ENCODE measurements at places on chromosomes 6 and 20. TPM values are rescaled to one million over a fixed set of nuclear protein-coding genes. Genes with fewer than 3 reads are reported as not detected.

The RXRB gene
- total RNA-seq: 23.6 TPM

The THEMIS gene
- total RNA-seq: not detected

The PPP1R16B gene
- 144 TPM for total RNA-seq

The BMP2 gene
- 16.1 TPM for total RNA-seq

The STMND1 gene
- not detected for total RNA-seq

The ZKSCAN4 gene
- total RNA-seq: 5.7 TPM

The PLEKHG1 gene
- total RNA-seq: 38.9 TPM

The PGC gene
- not detected for total RNA-seq

The MCHR2 gene
- not detected for total RNA-seq

The ADAM33 gene
- 0.07 TPM for total RNA-seq

The FOXF2 gene
- not detected for total RNA-seq

The LHFPL5 gene
- not detected for total RNA-seq

GRCh38 chr20:23152902-23153301, 66.8 kb upstream of the CD93 start:
- no peak for DNase-seq

DNA sequence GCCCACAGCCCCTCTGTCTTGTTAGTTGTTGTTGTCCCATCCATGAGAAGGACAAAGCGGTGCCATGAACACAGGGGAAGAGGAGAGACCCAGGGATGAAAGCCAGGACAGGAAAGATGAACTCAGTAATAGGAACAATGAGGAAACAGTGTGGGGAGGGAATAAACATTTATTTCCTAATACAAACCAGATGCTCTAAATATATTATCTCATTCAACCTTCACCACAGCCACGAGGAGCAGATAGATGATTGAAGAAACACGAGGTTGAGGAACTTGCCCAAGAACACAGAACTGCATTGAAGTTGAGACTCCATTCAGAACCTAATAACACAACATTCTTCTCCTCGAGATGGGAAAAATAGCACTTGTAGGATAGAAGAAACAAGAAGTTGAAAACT, 53.0 kb upstream of the AIG1 start:
- DNase-seq: no peak

- no peak for DNase-seq
Observed at GRCh38 chr6:99645986-99646385, 39.4 kb downstream of the PRDM13 start.

DNA sequence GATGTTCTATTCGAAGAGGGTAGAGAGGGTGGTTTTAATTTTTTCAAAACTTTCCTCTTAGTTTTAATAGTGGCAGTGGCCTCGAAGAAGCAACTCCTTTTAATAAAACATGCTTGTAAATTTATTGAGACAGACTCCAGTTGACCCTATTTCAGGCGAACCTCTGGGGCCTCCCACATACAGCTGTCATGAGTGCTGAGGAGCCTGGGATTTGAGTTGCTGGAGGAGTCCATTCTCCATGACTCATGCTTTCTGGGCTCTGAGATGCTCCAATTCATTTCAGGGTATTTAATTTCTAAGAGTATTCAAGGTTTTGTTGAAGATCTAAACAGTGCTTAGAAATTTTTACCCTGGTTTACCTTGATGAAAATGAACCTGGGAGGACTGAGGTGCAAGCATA, 580.4 kb downstream of the CBLN4 start:
- DNase-seq: no peak

DNA sequence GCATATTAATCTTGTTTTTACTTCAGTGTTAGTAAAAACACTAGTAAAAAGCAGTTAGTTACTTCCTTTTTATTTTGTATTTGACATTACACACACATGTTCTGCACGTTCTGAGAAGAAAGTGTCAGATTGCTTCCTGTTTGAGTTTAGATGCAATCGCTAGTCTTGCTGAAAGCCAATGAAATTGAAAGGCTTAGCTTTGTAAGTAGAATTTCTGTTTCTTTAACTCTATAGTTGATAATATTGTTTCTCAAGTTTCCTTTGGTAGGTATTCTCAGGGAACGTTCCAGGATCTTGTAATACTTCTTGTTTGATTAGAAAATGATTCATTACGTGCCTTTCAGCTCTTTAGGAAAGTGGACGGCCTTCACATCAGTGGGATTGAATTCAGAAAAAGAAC, 55.0 kb downstream of the CDKAL1 start:
- peak; percentile 5 for DNase-seq

GRCh38 chr6:54655162-54655561, 191.4 kb upstream of the FAM83B start:
- no peak for DNase-seq

- DNase-seq: no peak
Observed at GRCh38 chr6:91299544-91300491, 712.9 kb upstream of the MAP3K7 start.

DNA sequence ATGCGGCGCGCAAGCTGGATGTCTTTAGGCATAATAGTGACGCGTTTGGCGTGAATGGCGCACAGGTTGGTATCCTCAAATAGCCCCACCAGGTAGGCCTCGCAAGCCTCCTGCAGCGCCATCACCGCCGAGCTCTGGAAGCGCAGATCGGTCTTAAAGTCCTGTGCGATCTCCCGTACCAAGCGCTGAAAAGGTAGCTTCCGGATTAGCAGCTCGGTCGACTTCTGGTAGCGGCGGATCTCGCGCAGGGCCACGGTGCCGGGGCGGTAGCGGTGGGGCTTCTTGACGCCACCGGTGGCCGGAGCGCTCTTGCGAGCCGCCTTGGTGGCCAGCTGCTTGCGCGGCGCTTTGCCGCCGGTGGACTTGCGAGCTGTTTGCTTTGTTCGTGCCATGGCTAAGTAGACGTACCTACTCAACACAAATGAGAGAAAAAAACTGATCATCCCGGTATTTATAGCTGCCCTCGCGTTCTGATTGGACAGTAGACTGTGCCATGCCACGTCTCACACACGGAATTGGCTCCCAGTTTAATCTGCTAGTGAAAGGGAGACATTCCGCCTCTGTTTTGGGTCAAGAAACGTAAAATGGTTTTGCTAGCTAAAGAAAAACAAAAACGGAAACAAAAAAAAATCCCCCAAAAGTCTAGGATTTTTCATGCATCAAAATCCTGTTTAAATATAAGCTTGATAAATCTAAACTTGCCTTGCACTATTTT, 40.1 kb downstream of the OR2B2 start:
- DNase-seq: peak; percentile 87

- peak; percentile 66 for DNase-seq
Observed at GRCh38 chr6:84457276-84457675, 229.8 kb upstream of the CEP162 start.

GRCh38 chr20:54083459-54083858, 13.1 kb upstream of the BCAS1 start:
- DNase-seq: no peak

DNA sequence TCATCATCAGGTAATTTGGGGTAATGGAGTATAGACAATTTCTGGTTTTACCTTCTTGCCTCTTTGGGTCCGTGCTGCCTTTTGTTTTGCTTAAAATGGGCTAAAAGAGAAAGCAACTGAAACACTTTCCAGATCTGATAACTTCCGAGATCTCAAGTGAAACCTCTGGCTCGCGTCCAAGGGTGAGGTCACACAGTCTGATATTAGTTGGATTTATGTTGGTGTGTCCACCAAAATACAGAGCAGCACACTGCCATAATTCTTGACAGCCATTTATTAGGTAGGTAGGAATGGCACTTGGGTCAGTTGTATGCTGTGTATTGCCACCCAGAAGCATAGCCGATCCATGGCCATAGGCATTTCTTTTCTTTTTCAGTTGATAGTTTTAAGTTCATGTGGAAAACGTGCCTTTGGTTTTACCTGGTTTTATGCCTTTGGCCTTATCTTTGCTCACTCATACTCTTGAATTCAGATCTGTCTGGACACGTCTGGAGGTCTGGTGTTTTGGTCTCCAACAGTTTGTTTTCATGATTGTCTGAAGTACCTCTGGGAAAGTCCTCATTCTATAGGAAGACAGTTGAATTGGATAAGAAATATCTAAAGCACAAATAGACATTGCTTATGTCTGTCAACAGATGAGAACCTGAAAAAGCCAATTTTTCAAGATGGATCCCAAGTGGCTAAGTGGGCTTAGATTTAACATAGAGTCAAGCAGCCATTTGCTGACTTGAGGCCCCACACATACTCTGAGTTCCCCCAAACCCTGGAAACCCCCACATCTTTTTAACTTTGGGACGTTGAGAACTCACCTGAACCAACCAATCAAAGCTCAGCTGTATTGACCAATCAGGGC, 320.8 kb downstream of the SOX4 start:
- peak; percentile 77 for DNase-seq

GRCh38 chr20:4864311-4864752, 137.0 kb downstream of the SLC23A2 start:
- no peak for DNase-seq

- no peak for DNase-seq
Observed at GRCh38 chr20:38548356-38549083, 32.5 kb upstream of the ADIG start.

GRCh38 chr6:83038246-83038645, 27.4 kb downstream of the UBE3D start:
- no peak for DNase-seq

DNA sequence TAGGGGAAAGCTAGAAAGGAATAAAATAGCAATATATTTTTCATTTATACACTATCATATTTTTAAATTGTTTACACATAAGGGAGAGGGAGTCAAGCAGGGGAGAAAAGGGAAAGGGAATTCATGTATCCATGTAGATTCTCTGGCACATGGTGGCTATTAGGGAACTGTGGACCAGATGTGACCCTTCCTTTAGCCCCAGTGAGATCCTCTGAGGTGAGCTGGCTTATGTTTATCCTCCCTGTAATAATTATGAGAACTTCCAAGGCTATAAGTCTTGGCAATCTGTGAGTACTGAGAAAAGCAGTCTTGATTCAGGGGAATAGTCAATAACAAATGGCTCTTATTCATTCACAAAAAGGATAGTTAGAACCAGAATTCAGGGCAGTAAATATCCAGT, 42.6 kb downstream of the TSBP1 start:
- no peak for DNase-seq

DNA sequence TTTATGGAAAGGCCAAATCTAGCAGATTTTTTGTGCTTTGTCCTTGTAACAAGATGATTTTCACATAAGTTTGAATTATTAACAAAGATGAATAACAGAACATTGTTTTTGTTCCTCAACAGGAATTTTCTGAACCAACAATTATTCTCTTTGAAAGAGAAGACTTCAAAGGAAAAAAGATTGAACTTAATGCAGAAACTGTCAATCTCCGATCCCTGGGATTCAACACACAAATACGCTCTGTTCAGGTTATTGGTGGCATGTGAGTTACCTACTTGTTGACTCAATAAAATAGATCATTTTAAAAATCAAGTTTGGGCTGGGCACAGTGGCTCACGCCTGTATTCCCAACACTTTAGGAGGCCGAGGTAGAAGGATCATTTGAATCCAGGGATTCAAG, 70.9 kb downstream of the RTN4IP1 start:
- DNase-seq: no peak

- DNase-seq: no peak
Observed at GRCh38 chr20:62209850-62210495, 10.1 kb downstream of the HRH3 start.

GRCh38 chr6:158646023-158646910, 1.7 kb upstream of the DYNLT1 start:
- no peak for DNase-seq

DNA sequence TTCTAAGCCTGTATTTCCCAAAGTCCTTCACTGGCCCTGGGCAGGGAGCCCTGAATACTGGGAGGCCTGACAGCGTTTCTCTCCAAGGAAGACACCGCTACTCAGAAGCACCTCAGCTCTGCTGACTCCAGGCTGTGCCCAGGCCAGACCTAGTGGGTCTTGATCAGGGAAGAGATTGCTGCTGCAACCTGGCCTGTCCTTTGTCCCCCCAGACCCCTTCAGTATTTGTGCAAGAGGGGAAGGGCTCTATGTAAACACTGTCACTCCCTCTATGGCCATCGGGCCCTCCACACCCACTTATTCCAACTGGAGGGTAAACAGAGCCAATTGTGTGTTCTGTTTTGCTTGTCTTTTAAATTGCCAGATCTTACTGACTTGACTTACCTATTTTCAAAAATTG, 20.6 kb downstream of the PLEKHG1 start:
- DNase-seq: no peak

DNA sequence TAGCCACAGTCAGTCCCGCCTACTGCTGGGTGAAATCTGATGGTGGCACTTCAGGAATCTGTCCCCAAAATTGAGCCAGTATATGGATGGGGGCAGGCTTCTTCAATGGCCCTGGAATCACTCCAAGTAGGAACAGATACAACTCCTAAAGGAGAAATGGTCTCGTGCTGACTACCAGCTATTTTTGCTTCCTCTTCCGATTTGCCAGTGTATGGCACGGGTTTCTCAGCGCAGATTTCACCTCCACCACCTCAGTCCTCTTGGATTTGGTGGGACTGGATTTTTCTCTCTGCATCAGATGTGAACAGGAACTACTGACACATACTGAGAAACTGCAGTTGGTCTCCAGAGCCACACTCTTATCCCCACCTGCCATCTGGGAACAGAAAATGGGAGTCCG, 27.2 kb downstream of the PNPLA1 start:
- DNase-seq: no peak

- DNase-seq: no peak
Observed at GRCh38 chr20:3902446-3902845, 13.3 kb downstream of the PANK2 start.

GRCh38 chr6:98976674-98977385, 29.1 kb upstream of the FBXL4 start:
- no peak for DNase-seq

DNA sequence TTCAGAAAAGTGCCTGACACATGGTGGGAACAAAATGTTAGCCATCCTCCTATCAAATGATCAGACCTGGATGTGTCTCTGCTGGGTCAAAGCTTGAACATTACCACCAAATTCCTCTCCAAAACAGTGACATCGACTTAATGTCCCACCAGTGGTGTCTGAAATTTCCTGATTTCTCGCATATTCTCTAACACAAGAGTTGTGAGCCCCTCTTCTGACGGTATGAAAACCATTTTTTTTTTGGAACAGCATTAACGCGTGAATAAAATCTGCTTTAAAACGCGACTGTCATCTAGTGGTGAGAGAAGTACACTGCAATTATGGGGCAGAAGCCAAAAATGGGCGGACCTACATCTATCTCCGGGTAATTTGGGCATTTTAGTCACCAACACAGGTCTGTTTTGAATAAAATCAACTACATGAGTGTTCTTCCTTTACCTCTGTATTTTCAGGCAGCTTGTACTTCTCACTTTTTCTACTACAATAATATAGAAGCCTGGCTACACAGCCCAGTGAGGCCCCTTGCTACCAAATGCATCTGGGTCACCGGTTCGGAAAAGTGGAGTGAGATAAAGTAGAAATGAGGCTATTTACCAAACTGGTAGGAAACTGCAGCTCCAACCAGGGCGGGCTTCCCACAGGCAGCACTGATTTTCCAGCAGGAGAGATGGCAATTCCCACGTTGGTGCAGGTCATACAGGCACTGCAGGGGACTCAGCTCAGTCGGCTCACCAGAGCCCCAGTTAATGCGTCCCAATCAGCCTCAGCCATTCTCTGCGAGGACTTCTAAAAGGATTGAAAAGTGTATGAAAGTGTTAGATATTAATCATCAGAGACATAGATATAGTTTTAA, 27.4 kb downstream of the MGME1 start:
- DNase-seq: no peak

GRCh38 chr20:10060226-10060625, 25.4 kb downstream of the ANKEF1 start:
- DNase-seq: no peak

GRCh38 chr20:48680650-48681049, 147.1 kb downstream of the PREX1 start:
- no peak for DNase-seq

Measured in pulmonary artery endothelial cell (primary cell).